Cerebellum (tissue), 4 donors: ENCODE measurements at places on chromosomes 1 and 21. TPM values are rescaled to one million over a fixed set of nuclear protein-coding genes. Genes with fewer than 3 reads are reported as not detected.

DNA sequence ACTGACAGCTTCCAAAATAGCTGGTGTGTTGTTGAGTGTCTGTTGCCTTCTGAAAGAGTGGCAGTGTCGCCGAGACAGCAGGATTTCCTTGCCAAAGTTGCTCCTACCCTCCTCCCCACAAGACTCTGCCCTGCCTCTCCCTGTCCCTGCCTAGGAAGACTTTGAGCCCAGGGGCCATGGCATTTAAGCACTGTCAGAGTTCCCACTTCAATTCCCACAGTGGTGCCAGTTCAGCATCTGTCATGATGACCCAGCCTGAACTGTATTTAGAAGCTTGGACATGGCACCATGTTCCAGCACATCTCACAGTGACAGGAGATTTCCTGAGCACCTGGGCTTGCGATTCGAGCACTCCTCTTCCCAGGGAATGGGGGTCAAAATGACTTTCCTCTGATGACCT lies 43.6 kb downstream of the TBX15 start:
- DNase-seq = no peak

DNA sequence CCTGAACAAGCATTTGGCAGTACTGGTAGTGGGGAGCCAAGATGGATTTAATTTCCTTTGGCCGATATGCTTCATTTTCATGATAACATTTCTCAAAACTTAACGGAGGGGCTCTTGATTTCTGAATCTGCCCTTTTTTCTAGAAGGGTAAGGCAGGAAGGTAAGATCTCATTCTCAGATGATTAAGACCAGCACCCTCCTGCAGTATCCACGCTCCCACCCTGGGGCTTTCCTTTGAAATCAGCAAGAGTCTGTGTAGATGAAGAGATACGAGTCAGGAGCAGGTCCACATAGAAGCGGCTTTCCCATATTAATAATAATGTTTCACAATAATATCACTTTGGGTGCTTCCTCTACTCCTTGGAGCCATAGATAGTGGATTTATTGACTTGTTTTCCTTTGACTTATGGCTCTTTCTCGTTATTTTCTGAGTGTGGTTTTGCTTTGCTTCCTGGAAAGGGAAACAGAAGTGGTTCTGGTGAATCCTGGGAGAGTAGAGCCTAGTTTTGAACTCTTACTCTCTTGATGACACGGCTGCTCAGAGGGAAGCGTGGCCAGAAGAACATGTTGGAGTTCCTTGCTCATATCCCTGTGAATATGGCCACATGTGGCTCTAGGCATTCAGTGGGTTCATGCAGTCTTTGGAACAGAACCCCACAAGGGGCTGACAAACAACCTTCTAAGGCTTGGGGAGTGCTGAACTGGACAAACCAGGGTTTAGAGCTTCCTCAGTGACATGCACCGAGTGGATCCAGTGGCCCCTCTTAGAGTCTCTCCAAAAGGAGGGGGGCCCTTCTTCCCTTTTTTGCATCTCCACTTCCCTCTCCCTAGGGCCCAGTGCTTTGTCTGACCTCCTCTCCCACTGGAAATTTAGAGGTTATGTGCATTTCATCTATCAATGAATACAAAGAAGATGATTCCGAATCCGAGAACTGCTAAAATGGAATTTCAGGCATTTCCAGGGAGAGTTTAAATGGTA lies 195.7 kb downstream of the DYRK1A start:
- no peak for DNase-seq

NUP210L gene
- total RNA-seq = not detected

KIFAP3 gene
- total RNA-seq = 113 TPM

AVPR1B gene
- not detected for total RNA-seq

PSMG1 gene
- total RNA-seq = 24.9 TPM

DNA sequence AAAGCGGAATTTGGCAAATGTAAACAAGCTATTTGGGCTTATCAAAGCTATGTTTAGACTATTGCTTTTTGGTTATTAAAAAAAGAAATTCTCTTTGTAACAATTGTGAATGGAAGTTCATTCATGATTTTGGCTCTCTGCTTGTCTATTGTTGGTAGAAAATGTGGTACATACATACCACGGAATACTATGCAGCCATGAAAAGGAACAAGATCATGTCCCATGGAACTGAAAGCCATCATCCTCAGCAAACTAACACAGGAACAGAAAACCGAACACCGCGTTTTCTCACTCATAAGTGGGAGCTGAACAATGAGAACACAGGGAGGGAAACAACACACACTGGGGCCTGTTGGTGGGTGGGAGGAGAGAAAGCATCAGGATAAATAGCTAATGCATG lies 465.4 kb downstream of the SETD4 start:
- DNase-seq = no peak

DRAXIN gene
- total RNA-seq = 63.6 TPM

TSPAN1 gene
- total RNA-seq = 1.00 TPM

SLC22A15 gene
- 32.8 TPM for total RNA-seq

JAM2 gene
- total RNA-seq = 28.4 TPM

DNA sequence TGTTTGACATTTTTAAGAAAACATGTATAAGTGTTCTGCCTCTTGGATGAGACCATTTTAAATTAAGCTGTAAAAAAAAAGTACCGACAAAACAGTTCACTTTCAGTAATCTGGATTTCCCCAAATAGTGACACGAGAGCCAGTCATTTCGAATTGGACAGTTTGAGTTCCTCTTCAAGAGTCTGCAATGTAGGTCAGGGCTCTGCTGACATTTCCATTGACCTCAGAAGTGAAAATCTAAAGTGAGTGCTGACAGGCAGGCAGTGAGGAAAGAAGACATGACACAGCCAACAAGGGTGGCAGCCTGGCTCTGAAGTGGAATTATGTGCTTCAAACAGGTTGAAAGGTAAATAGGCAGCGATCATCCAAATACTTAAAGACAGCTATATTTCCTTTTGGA lies at the start of gene IL23R:
TSS of gene IL23R (plus strand) at position 259 of the 400 bp plus-strand sequence. CDS start 1,667 bp downstream, outside the sequence.
- DNase-seq = no peak

DNA sequence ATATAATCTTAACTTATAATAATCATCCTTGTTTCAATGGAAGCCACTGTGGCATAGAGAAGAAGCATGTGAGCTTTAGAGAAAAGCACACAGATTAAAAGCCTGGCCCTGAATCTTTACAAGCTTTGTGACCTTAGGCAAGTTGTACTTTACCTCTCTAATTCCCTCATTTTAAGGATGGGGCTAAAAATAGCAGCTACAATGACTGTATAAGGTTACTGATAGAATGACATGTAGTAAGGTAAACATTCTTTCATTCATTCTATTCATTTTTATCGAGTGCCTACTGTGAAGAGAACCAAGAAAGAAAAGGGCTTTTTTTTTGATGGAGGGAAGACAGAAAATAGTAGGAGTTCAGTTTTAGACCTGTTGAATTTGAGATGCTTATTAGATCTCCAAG lies 25.6 kb downstream of the CDKN2C start:
- DNase-seq = no peak
